Activated CD4-positive, alpha-beta T cell treated with anti-CD3 and anti-CD28 coated beads, Interleukin-2, amount 50 U/mL, for 48 hours (primary cell): ENCODE measurements at places on chromosomes 12 and 14.

GRCh38 chr12:64650762-64651161, 40.5 kb downstream of the RASSF3 start:
- DNase-seq = no peak

DNA sequence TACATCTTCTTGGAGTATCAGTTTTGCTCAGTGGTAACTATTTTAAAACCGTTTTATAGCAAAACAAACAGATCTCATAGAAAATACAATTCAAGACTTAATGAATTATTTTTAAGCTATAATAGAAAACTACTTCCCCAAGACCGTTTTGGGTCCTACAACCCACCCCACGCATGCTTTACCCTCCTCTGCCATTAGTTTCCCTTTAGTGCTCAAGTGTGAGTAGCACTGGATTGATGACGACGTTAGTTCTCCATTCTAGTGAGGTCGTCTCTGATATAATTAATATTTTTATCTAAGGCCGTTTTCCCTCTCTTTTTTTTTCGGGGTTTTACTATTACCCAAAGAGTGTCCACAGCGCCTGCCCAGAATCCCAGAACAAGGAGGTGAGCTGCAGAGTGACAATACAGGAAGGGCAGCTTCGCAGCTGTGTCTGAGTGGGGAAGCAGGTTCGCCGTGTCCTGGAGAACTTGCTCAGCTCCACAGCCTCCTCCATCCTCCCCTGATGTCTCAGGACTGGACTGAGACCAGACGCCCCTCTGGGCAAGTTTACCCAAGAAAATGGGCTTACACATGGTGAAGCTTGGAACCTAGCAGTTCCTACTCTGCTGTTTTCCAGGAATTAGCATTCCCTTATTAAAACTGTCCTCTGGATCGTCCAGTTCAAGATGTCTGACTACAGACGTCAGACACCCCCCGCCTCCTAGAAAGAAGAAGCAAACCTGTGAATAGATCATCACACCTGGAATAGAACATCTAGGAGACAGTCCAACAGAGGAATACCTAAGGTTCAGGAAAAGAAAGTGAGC, 31.9 kb upstream of the MON2 start:
- DNase-seq = peak; percentile 10

- DNase-seq = no peak
Observed at GRCh38 chr12:78483767-78484315, 380.7 kb upstream of the SYT1 start.

DNA sequence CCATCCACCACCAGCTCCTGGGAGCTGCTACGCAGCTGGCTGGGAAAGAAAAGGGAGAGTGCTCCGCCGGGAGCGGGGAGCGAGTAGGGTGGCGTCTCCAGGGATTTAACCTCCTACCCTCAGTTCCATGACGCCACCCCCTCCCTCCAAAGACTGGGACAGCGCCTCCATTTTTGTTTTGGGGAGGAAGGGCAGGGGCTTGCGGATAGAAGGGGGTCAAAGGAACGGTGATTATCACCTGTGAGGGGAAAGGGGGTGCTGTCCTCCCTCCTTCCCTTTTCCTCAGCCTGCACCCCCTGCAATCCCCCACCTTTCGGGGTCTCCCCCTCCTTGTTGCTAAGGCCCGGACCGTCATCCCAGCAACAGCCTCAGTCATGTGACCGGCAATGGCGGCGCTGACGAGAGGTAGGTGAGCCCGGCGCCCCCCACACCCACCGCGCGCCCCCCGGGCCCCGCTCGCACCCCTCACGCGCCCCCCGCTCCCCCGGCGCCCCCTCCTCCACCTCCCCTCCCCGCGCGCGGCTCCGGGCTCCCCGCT, at the start of gene DTX3:
TSS of gene DTX3 (plus strand) at position 371 of the 538 bp plus-strand sequence. CDS start 1,694 bp downstream, outside the sequence.
- peak; percentile 43 for DNase-seq

DNA sequence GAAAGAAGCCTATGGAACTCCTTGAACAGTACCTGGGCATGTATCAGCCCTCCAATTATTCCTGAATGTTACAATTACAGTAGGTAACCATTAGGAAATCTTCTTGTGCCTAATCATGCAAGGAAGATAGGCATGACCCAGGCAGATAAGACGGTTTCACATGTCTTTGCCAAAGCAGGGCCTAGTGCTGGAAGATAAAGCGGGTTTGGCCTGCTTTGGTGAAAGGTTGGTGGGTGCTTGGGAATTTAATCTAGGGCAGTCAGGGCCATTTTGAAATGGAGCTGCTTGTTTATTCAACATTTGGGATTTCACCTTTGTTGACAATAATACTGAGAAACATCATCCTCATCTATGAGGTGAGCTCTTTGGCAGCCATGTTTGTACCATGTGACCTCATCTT, 12.5 kb upstream of the SRSF5 start:
- DNase-seq = no peak

DNA sequence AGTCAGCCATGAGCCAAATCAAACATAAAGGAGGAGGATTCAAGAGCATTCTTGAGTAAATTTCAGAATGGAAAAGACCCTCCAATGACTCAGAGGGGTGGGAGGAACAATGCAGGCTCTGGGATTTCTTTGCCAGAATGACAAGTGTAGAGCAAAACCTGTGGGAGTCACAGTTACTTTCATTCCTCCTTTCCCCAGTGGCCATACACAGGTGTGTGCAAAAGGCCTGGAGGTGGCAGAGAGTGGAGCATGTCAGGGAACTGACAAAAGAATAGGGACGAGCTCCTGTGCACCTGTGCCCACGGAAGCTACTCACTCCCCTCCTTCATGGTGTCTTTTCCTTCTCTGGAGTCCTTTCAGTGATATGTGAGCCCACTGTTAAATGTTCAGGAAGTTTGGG, 9.4 kb upstream of the CIPC start:
- DNase-seq = no peak

DNA sequence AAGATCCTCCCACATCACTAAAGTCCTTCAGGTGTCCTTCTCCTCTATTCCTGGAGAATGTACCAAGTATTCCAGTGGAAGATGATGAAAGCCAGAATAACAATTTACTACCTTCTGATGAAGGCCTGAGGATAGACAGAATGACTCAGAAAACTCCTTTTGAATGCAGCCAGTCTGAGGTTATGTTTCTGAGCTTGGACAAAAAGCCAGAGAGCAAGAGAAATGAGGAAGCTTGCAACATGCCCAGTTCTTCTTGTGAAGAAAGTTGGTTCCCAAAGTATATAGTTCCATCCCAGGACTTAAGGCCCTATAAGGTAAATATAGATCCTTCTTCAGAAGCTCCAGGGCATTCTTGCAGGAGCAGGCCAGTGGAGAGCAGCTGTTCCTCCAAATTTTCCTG, 54.6 kb upstream of the HELB start:
- DNase-seq = no peak

GRCh38 chr14:30706704-30707103, 84.6 kb downstream of the SCFD1 start:
- DNase-seq = no peak

DNA sequence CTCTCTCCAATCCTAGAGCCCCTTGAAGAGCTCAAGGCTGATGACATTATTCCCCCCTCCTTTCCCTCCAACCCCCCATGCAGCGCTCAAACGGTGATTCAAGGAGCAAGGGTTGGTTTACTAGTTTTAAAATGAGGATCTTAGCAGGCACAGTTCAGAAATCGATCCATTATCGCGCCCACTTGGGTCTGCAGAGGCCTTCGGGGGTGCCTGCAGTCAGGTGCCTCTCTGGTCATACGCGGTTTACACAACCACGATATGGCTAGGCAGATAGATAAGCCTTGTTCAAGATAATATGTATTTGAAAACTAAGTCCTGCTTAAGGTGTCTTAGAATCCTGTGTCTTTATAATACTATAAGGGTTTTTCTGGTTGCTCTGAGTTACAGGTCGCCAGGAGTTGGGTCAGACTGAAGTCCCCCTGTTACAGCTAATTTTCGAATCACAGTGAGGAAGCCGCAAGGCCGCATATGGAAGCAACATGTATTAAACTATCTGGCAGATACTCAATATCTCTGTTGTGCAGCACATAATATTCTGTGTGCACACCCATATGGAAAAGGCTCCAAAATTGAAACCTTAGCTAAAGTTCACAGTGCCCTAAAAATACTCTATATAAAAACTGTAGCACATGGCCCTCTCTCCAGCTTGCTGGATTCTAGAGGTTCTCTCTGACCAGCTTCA, 10.0 kb downstream of the BHLHE41 start:
- no peak for DNase-seq

DNA sequence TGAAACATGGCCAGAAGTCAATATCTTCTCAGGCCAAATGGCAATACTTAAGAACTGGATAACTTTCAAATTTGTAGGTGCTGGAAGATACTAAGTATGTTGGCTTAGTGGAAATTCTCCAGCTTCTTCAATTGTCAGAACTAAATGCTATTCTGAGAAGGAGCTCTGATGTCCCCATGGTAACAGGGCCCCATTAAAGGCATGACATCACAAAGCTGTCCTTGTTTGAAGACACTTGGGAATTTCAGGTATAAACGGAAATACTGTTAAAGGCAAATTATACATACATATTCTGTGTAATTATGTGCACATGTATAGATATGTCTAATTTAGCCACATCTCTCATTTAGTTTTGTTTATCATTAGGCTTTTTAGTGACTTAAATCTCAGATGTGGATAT, 210.0 kb upstream of the SEL1L start:
- DNase-seq = no peak

- peak; percentile 68 for DNase-seq
Observed at GRCh38 chr14:77027538-77028383, 747 bp downstream of the IRF2BPL start.

DNA sequence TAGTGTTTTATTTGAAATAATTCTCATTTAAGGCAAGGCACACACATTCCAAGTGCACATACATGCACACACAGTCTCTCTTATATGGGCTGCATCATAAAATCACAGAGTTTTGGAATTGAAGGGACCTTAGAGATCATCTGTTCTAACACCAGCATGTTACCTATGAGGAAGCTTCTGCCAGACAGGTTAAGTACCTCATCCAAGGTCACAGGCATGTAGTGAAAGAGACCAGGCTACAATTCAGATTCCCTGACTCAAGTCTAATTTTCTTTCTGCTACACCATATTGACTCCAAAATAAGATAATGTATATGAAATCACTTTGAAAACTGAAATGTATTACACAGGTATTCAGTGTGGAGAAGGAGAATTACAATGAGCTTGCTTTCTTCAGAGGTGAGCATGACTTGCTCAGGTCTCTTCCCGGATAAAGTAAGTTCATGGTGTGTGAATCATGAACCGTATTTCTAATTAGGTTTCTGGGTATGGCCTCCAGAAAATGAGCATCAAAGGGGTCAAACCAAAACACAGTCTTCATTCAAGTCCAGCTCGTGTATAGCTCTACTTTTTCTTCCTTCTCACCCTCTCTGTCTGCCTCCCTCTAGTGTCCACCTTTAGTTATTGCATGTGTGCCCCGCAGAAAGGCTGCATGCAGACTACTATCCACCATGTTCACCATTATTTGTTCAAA, 411.9 kb downstream of the FUT8 start:
- peak; percentile 67 for DNase-seq

DNA sequence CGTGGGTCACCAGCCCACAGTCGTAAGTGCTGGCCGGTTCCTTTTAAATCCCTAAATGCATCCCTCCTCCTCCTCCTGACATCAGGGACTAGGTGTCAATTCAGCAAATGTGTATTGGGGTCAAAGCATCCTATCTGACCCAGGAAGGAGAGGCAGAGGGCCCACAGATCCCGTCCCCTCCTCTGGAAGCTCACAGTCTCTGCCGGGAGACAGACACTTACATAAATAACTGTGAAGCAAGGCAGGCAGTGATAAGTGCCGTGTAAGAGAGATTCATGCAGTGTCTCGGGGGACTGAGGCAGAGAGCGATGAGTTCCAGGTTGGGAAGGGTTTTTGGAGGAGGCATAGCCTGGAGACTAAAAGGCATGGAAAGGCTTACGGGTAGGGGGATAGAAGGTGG, 44.1 kb downstream of the HRK start:
- DNase-seq = no peak

GRCh38 chr14:65934070-65934435, 521.5 kb downstream of the FUT8 start:
- DNase-seq = no peak

DNA sequence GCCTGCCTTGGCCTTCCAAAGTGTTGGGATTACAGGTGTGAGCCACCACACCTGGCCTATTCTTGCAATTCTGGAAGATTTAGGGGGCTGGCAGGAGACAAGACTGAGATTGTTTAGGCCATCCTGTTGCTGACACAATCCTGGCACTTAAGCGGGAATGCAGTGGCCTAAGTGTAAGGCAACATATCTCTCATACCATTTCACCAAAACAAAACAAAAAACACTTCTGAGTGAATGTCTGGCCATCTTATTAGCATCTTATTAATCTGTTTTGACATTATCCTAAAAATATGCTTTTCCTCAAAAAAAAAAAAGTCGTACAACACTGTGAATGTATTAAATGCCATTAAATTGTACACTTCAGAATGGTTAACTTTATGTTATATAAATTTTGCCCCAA, 67.6 kb downstream of the DENND5B start:
- DNase-seq = no peak

DNA sequence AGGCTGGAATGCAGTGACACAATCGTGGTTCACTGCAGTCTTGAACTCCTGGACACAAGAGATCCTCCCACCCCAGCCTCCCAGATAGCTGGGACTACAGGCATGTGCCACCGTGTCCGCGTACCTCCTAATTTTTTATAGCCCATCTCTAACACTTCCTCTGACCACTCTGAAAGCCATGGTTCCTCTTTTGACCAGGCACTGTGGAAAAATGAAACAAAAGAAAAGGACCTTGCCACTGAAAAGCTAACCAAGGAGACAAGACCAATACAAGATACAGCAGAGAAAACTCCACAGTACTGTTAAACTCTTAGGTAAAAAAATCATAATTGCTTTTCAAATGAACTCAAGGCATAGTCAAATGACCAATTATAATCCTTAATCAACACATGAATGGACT, 233.3 kb downstream of the NEDD1 start:
- no peak for DNase-seq

DNA sequence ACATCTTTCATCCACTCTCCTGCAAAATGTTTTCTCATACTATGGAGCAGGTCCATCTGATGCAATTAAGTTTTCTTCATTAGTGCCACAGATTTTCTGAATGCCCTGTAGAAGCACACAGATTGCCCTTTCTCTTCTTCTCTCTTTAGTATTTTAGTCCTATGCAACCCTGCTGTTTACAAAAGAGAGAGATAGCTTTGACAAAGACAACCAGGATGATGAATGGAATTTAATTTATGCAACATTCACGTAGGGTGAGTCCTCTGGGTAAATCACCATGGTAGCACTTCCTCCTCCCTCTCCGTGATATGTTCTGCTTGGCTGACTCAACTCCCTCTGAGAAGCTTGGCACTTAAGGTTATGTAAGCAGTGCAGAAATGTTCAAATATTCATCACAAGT, 400.9 kb upstream of the PDE3A start:
- no peak for DNase-seq

- DNase-seq = peak; percentile 9
Observed at GRCh38 chr12:50924439-50925341, 27.7 kb upstream of the HIGD1C start.

GRCh38 chr14:70398706-70399431, 18.0 kb downstream of the SYNJ2BP start:
- no peak for DNase-seq
